Keratinocyte (primary cell): ENCODE measurements at places on chromosomes 1 and 21. TPM values are rescaled to one million over a fixed set of nuclear protein-coding genes. Genes with fewer than 3 reads are reported as not detected.

GRCh38 chr1:156845055-156845952 lies 13.6 kb downstream of the INSRR start:
- DNase-seq: no peak

DNA sequence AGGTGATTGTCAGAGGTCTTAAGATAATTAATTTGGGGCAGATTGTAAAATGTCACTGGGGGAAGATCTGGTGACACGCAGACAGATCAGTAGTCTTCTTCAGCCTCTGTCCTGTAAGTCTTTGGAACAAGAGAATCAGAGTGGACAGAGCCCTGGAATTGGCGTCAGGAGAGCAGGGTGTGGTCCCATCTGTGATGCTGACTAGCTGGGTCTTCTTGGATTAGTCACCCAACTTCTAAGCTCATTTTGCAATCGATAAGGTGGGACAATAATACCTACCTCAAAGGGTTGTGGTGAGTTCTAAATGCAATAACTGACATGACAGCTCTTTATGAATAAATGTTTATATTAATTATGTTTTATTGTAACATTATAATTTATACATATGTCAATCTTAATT lies 4.8 kb downstream of the FASLG start:
- no peak for DNase-seq

GRCh38 chr1:109083923-109084322 lies 6.6 kb upstream of the TMEM167B start:
- DNase-seq: no peak

- no peak for DNase-seq
Measured at GRCh38 chr21:16117851-16118590, 388.2 kb downstream of the USP25 start.

DNA sequence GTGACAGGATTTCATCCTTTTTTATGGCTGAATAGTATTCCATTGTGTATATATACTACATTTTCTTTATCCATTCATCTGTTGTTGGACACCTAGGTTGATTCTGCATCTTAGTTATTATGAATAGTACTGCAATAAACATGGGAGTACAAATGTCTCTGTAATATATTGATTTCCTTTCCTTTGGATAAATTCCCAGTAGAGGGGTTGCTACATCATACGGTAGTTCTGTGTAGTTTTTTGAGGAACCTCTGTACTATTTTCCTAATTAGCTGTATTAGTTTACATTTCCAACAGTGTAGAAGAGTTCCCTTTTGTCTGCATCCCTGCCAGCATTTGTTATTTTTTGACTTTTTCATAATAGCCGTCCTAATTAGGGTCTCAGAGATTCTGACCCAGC lies 201.3 kb downstream of the GIPC2 start:
- no peak for DNase-seq

- DNase-seq: no peak
Measured at GRCh38 chr1:9231648-9232332, 2.8 kb upstream of the H6PD start.

DNA sequence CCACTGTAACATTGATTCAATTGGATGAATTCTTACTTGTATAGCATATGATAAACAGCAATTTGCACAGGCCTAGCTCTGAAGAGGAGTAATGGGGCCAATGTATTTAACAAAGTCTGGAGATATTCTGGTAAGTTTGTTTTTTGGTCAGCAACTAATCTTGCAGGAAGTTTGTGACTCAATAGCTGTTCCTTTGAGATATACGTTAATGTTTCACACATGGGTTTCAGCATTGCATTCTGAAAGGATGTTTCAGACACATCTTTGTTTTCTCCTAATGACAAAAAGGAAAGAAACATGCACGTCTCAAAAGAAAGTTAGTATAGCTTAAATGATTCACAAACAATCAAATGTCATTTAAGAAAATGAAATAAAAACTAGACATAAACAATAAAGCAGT lies 49.0 kb downstream of the LTN1 start:
- no peak for DNase-seq

- no peak for DNase-seq
Measured at GRCh38 chr1:43069461-43070050, 102.5 kb downstream of the EBNA1BP2 start.

GRCh38 chr1:179785031-179785431 lies 41.9 kb downstream of the FAM163A start:
- no peak for DNase-seq

GRCh38 chr21:27704567-27705166 lies 737.8 kb upstream of the ADAMTS5 start:
- DNase-seq: no peak

DNA sequence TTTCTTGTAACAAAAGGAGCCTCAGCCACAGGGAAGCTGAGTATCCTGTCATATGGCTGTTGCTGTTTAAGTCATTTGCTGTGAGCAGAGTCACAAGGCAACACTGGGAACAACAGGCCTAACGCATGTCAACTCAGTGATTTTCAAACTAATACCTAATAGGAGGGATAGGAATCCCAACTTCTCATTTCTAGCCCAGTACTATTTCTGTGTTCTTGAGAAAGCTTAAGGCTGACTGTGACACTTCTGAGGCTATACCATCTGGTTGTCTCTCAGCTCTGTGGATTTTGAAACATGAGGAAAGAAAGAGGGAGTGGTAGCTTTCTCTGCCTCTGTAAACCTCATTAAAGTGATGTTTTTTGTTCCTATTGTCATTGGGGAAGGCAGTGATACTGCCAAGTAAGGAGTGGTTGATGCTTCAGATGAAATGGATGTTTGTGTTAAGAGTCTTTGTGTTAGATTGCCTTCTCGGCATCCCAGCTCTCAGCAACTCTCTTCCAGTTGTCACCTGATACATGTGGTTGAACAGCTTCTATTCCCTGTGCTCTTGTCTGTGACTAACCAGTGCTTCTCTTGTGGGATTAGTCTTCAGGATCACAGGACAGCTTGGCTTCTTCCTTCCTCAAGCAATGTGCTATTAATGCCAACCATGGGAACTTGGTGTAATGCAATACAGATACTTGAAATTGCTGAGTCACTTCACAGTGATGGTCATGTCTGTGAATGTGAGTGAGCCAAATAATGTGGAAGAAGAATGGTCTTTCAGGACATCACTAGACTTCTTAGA lies 166.8 kb upstream of the IVNS1ABP start:
- peak; percentile 13 for DNase-seq

DNA sequence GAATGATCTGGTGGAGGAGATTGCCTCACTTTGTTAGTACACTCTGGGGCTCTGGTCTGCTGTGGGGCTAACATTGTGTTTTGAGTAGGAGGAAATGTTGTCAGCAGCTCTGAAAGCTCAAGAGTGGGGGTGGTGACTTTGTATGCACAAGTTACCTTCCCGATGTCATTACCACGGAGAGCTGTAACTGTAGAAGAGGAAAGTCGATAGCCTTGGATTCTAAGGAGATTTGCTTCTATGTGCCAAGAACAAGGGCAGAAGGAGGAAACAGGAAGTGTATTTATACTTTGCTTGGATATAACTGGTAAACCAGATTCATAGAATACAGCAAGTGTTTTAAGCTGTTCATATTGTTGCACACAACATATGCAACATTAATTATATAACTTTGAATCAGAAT lies 196.1 kb downstream of the AMY1C start:
- no peak for DNase-seq

DNA sequence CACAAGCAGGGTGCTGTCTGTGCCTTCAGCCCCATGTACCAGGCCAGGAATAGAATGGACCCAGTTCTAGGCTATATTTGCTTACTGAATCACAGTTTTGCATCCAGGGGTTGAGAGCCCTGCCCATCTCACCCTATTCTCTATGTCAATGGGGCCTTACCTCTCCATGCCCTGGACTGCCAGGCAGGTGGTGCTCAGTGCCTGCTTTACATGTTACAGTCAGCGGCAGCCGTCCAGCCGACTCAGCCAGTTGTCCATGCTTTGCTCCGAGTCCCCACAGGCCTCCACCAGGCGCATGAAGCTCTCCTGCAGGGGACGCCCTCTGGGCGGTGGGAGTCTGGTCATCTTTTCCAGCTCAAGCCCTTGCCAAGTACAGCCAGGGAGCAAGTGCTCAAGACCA lies 12.2 kb upstream of the FAM167B start:
- DNase-seq: no peak

- no peak for DNase-seq
Measured at GRCh38 chr1:5681654-5682053, 310.6 kb downstream of the NPHP4 start.

GRCh38 chr1:54381524-54381923 lies 24.7 kb downstream of the SSBP3 start:
- no peak for DNase-seq

GRCh38 chr1:84163123-84163931 lies 19.3 kb downstream of the PRKACB start:
- no peak for DNase-seq

DNA sequence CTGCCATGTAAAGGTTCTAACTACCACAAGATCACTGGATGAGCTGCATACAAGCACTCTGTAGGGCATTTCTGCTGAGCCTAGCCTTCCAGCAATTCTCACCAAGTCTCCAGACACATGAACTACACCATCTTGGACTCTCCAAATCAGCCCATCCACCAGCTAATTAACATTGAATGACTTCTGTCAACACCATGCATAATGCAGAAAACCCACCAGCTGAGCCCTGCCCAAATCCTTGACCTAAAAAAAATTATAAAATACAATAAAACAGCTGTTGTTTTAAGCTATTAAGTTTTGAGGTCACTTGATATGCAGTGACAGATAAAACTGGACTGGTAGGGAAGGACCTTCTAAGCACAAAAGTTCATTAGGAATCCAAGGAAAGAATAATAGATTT lies 44.3 kb upstream of the ATP1B1 start:
- DNase-seq: no peak

DNA sequence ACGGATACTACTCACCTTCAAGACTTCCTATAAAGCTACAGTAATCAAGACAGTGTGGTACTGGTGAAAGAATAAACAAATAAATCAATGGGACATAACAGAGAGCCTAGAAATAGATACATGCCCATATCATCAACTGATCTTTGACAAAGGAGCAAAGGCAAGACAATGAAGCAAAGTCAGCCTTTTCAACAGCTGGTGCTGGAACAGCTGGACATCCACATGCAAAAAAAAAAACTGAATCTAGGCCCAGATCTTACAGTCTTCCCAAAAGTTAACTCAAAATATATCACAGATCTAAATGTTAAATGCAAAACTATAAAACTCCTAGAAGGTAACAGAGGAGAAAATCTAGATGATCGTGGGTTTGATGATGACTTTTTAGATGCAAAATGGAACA lies 170.3 kb downstream of the MIS18A start:
- DNase-seq: no peak

- no peak for DNase-seq
Measured at GRCh38 chr21:44344541-44345183, 5.5 kb upstream of the CFAP410 start.

- no peak for DNase-seq
Measured at GRCh38 chr1:18921516-18922251, 19.3 kb upstream of the ALDH4A1 start.

GRCh38 chr1:111032295-111032897 lies 68.7 kb upstream of the LRIF1 start:
- no peak for DNase-seq

DNA sequence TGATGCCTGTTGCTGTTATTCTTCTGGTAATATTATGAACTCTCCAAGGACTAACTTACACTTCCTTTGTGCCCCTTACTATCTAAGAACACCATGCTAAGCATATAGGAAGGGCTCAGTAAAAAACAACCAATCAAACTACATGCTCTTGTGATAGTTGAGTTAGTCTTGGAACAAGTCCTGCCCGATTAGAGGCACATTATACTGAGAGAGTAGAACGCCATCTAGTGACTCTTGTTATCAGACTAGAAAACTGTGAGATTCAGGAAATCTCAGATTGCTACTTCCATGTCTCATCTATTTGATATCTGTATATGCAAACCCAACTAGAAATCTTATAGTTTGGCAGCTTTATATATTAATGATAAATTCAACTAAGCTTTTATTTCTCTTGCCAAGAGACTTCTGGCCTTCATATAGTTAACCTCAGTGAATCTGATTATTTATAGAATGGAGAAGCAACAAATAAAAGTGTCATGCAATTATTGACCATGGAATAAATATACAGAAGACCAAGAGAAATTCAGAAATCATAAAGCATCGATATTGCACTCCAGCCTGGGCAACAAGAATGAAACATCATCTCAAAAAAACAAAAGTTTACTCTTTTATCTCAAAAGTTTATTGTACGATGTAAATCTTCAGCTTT lies 7.8 kb upstream of the SRRM1 start:
- DNase-seq: no peak

- no peak for DNase-seq
Measured at GRCh38 chr1:40926441-40926840, 53.1 kb upstream of the CTPS1 start.

DNA sequence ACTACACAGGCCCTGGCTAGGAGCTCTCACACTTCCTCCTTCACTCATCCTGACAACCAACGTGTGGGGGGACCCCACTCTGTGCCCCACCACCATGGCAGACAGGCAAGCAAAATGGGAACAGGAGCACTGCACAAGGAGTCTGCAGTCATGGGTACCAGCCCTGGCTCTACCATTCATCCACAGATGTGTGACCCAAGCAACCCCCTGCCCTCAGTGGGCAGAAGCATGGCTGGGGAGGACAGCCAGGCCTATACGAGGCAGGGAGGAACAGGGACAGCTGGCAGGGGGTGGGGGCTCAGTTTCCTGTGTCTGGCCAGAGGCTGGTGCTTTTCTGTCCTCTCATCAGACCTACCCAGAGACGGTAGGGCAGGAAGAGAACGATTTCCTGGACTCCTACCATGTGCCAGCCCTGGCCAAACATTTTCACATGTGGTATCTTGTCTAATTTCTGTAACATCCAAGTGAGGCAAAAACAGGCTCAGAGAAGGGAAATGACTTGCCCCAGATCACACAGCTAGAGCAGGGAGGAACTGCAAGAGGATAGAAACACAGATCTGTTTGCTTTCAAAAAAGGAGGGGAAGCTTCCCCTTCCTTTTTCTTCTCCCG lies 178.0 kb downstream of the HIVEP3 start:
- DNase-seq: no peak

- no peak for DNase-seq
Measured at GRCh38 chr1:109254621-109255096, 5.3 kb downstream of the CELSR2 start.

GRCh38 chr1:3491291-3492246 lies 37.1 kb downstream of the ARHGEF16 start:
- DNase-seq: no peak

- DNase-seq: no peak
Measured at GRCh38 chr1:156750711-156751450, 594 bp downstream of the HDGF start.

GRCh38 chr1:245855846-245856730 lies 651.0 kb downstream of the SMYD3 start:
- no peak for DNase-seq

The RYR2 gene
- 0.01 to 0.05 TPM in 2 of 3 replicates, not detected in the other for polyA plus RNA-seq

The PGLYRP4 gene
- 2.4 to 21.6 TPM (median 3.8 TPM) in 3 replicates for polyA plus RNA-seq

The C1orf185 gene
- not detected in 3 replicates for polyA plus RNA-seq

The FMO2 gene
- polyA plus RNA-seq: 0.05 TPM in 2 of 3 replicates, not detected in the other

The TMPRSS15 gene
- polyA plus RNA-seq: not detected in 3 replicates

The ELF3 gene
- 0.23 to 1.1 TPM (median 0.51 TPM) in 3 replicates for polyA plus RNA-seq

The C1orf122 gene
- 22.2 to 46.0 TPM (median 25.8 TPM) in 3 replicates for polyA plus RNA-seq

The PRDM16 gene
- polyA plus RNA-seq: under 0.01 to 0.05 TPM in 2 of 3 replicates, not detected in the other

The OR10J1 gene
- not detected in 3 replicates for polyA plus RNA-seq

The ESPN gene
- 0.47 to 3.6 TPM (median 1.2 TPM) in 3 replicates for polyA plus RNA-seq

The F5 gene
- 0.01 TPM in 1 of 3 replicates, not detected in the others for polyA plus RNA-seq

The HCRTR1 gene
- not detected in 3 replicates for polyA plus RNA-seq

The TCHHL1 gene
- 0.08 TPM in 1 of 3 replicates, not detected in the others for polyA plus RNA-seq

The CLCA1 gene
- polyA plus RNA-seq: 0.04 to 0.05 TPM in 2 of 3 replicates, not detected in the other
